ENCODE measurements at places on chromosomes 7 and 10. TPM values are rescaled to one million over a fixed set of nuclear protein-coding genes. Genes with fewer than 3 reads are reported as not detected.

- DNase-seq = no peak
Observed at GRCh38 chr7:151893405-151893923, 16.5 kb upstream of the PRKAG2 start.

GRCh38 chr10:22505911-22506685 lies 160.8 kb downstream of the SPAG6 start:
- DNase-seq = peak; percentile 12

GRCh38 chr7:5564894-5565293 lies 141.3 kb upstream of the TNRC18 start:
- DNase-seq = no peak

DNA sequence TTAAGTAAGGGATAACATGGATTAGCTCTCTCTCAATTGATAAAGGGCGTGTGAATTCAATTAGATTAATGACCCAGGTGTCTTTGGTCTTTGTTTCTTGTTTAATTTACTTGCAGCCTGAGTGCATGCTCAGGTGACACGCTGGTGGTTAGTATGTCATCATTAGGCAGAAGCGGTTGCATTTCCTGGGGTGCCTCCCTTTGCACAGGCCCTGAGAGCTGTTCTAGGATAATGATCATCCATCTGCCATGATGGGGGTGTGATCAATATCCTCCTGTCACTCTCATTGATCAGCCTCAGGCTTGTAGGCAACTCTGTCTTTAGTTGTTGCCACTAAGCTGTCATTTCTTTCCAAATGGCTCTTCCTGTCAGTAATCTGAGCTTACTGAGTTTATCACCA lies 99.6 kb upstream of the NPS start:
- DNase-seq = no peak

DNA sequence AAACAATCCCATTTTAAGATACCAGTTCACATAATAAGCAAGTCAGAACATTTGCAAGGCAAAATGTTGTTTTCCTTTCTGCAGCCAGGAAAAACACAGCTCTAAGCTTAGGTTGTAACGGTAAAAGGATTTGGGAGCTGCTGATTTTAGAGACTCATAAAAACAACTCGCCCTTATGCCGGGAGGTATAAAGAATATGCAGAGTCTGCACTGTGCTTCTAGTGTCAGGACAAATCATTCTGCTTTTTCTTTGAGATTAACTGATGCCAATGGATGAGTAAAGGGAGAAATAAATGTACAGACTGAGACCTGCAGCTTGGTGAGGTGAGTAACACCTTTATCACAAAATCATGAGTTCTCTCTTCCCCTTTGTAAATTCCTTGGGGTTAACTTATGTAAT lies 2.0 kb upstream of the SFR1 start:
- DNase-seq = no peak

GRCh38 chr7:130865408-130866236 lies 131.6 kb upstream of the KLF14 start:
- DNase-seq = no peak

DNA sequence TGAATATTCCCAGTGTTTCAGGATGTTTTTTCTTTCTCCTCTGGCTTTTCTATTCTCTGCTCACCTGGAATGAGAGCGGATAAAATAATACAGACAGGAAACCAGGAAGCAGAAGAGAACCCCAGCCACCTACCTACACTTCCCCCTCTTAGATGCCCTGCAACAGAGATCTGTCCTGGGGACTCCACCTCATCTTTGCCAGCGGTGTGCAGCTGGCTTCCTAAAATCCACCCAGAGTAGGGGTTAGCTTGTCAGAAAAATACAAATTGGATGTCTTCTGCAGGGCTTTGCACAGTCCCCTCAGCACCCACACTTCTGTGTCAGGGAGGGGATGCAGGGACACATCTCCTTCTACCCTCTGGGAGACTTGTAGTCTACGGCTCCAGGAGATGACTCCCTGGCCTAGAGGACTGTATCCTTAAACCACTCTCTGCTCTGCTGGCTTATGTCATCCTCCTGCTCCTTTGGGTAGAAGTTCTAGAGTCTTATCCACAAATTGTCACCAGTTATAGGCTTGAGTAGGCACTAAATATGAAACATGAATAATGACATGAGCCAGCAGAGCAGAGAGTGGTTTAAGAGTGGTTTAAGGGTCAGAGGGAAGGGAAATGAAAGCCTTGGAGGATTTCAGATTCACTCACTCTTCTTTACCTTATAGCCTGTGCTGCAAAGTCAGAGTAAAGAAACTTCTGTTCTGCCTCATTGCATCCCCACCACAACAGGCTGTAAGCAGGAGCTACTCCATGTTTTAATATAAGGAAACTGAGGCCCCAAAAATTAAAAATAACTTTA lies 749.4 kb downstream of the AUTS2 start:
- no peak for DNase-seq

DNA sequence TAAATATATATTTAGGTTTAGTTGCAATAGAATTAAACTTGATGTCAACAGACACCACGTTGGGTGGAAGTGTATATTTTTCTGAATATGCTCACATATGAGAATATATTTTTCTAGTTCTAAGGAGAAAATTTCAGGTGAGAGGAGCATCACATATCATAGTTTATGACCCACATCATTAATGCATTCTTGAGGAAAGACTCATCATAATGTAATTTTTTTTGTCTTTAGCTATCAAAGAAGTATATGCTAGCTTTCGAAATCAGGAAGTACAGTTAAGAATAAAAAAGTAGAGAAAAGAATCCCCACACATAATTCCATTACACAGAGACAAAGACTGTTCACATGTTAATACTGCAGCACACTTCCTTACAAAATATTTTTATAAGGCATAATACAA lies 30.4 kb downstream of the A1CF start:
- no peak for DNase-seq

- DNase-seq = no peak
Observed at GRCh38 chr7:101940830-101941229, 123.4 kb downstream of the CUX1 start.

GRCh38 chr10:30820261-30820991 lies 190.9 kb upstream of the LYZL2 start:
- DNase-seq = no peak

- DNase-seq = no peak
Observed at GRCh38 chr10:78849731-78850130, 219.0 kb upstream of the ZMIZ1 start.

DNA sequence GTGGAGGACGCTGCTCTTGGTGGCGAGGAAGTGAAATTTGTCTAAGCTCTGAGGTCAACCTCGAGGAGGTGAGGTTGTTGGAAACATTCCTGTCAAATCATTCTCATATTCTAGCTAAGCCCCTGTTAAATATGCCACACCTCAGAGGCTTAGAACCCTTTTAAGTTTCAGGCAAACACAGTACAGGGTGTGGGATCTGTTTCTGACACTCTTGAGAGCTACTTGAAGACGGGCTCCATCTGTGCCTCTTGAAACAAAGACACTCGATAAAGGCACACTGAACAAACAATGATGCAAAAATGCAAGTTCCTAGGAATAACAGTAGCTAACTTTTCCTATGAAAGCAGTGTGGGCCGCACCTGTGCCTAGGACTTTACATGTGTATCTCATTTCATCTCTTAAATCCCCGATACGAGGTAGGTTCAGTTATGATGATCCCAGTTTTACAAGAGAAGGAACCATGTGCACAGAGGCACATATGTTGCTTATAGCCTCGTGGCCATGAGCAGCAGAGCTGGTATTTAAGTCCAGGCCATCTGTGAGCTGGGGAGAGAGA lies 299.2 kb downstream of the CCDC3 start:
- DNase-seq = no peak

- DNase-seq = no peak
Observed at GRCh38 chr10:132812520-132812919, 26.6 kb upstream of the NKX6-2 start.

DNA sequence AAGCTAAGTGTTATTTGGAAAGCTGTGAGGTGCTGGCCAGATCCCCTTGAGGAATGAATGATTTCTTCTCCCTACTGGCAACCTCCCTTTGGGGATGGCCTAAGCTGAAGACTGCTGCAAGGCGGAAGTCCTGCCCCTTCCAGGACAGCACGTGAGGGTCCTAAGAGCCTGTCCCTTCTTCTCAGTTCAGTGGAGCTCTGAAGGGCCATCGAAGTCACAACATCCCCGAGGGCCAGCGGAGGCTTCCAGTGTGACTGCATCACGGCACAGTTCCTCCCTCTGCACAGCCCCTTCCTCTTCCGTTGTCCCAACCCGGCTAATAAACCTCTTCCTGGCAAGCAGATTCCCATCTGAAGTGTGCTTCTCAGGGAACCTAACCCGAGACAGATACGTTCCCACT lies 43.7 kb downstream of the RNF32 start:
- no peak for DNase-seq

DNA sequence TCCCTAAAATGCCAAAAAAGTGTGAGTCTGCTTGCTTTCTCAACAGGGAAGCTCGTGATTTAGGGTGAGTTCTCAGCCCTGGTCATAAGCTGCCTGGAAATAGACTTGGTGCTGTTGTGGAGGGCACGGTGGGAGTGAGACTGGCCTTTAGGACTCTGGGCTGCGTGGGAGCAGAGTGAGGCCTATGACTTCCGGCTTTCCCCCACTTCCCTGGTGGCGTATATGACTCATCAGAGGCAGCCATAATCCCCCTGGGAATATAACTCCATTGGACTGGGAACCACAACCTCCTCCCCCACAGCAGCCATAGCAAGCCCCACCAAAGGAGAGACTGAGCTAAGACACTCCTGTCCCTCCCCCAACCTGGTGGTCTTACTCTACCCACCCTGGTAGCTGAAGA lies 95.0 kb downstream of the PON1 start:
- DNase-seq = no peak

DNA sequence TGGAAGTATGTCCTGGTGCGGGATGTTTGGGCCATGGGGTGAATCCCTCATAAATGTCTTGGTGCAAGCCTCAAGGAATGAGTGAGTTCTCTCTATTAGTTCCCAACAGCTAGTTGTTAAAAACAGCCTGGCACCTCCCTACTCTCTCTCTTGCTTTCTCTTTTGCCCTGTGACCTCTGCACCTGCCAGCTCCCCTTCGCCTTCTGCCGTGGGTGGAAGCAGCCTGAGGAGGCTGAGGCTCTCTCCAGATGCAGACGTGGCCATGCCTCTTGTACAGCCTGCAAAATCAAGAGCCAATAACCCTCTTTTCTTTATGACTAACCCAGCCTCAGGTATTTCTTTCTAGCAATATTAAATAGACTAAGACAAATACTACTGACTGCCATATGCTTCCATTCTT lies 210.3 kb downstream of the POM121L12 start:
- no peak for DNase-seq

GRCh38 chr7:1432411-1433082 lies 26.7 kb downstream of the MICALL2 start:
- peak; percentile 54 for DNase-seq

NRG3 gene
- 0.10 TPM for total RNA-seq

GTPBP10 gene
- total RNA-seq = 32.6 TPM

SORBS1 gene
- 0.73 TPM for total RNA-seq

ADAMTS14 gene
- 0.21 TPM for total RNA-seq

FAM241B gene
- total RNA-seq = 10.2 TPM

TPK1 gene
- 11.5 TPM for total RNA-seq

PRPS1L1 gene
- total RNA-seq = not detected

DRGX gene
- total RNA-seq = not detected

PDIA4 gene
- total RNA-seq = 132 TPM

All from activated T-helper 1 cell treated with anti-CD3 and anti-CD28 coated beads, Interleukin-12 subunit alpha, Interleukin-12 subunit beta, Interleukin-2, Interleukin-4 antibody, amounts not matched to agents 30 ng/mL and 10 ng/mL and 1 ng/mL, durations not matched to agents 14 hours and 24 hours and 36 hours (primary cell).